ENCODE measurements at places on chromosomes 12 and 14. TPM values are rescaled to one million over a fixed set of nuclear protein-coding genes. Genes with fewer than 3 reads are reported as not detected.

- DNase-seq = no peak
These were observed 4.2 kb downstream of the NPC2 start for GRCh38 chr14:74488786-74489397.

DNA sequence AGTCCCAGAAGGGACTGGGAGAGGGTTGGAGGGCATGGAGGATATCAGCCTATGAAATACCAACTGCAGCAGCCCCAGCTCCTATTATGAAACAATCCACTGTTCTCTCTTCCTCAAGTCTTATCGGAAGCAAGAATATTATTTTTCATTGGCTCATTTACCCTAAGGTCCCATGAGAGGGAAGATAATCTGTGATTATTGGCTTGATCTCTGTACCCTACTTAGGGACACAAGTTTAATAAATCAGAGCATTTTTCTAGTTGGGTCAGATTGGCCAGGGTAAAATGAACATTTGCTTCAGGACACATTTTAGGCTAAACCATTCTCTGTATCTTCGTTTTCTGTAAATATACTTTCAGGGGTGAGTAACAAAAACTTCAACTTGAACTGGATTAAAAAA is 43.1 kb upstream of the GNG2 start:
- DNase-seq = no peak

- no peak for DNase-seq
These were observed 49.1 kb upstream of the RNU6-8 start for GRCh38 chr14:32252030-32252670.

GRCh38 chr12:47763481-47764346 is 5.0 kb upstream of the RAPGEF3 start:
- no peak for DNase-seq

- no peak for DNase-seq
These were observed 65.2 kb downstream of the ACSS3 start for GRCh38 chr12:81143057-81143456.

GRCh38 chr12:132736913-132737312 is 24.7 kb downstream of the ANKLE2 start:
- no peak for DNase-seq

The GNG2 gene
- total RNA-seq = 3.9 TPM

The ZNF384 gene
- 66.6 TPM for total RNA-seq

DNA sequence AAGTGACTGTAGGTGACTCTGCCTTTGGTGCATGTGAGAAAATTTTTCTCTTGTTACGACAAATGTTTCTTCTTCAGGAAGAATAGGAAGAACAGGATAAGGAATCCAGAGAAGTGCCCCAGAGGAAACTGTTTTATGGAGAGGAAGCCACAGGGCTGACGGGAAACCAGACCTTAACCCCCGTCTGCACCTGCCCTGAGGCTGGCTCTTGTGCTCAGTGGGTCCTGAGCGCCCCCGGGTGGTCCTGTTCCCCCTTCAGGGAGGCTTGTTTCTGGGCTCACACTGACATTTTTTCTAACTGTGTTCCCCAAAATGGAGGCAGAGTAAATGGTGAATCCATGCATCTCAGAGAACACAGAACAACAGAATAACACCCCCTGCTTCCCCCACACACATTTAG is 691.8 kb downstream of the TMEM121 start:
- DNase-seq = no peak

The CSRP2 gene
- total RNA-seq = 53.7 TPM

DNA sequence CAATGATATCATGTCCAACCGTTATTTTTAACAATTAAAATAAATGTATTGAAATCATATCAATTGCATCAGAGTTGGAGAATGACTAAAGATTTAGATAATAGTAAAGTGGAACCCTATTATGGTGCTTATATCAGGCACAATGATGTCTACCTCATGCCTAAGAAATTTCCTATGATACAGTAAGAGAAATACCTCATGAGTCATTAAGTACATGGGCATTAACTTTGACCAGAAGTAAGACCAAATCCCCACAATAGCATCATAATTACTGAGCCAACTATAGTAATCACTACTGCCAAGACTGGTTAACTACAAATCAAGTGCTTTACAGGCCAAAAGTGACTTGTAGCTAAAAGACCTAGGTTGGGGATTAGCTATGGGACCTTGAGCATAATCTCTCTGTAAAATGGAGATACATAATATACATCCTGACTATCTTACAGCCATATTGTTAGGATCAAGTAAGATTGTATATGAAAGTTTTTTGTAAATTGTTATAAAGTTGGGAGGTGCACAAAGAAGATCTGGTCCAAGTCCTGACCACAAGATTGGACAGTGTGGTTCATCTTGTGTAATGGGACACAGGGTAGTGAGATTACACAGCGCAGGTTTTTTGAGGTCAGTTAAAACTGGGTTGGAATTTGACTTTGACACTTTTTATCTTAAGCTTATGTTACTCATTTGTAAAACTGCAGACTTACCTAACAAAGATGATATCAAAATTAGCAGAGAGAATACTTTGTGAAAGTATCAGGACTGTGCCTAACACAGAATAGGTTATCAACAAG is 60.5 kb downstream of the ERGIC2 start:
- DNase-seq = no peak

GRCh38 chr12:50120521-50120920 is 8.5 kb downstream of the COX14 start:
- no peak for DNase-seq

DNA sequence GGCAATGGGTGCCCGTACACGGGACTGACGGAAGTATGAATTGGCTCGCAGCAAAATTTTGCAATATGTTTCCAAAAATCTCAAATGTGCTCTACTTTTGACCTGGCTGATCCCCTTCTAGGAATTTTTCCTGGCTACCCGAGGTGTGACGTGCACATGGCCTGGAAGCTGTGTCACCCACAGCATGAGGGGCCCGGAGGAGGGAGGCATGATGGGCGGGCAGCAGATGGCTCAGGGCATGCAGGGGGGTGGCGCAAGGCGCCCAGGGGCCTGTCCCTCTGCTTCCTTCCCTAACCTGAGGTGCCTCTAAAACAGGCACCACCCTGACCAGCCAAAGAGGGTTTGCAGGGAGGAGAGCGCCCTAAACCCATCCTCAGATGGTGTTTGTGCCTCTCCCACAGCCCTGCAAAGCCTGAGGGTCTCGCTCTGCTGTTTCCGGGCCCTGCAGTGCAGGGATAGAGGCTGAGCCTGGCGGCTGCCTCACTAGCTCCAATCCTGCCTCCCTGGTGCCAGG is 6.7 kb downstream of the GPR132 start:
- no peak for DNase-seq

DNA sequence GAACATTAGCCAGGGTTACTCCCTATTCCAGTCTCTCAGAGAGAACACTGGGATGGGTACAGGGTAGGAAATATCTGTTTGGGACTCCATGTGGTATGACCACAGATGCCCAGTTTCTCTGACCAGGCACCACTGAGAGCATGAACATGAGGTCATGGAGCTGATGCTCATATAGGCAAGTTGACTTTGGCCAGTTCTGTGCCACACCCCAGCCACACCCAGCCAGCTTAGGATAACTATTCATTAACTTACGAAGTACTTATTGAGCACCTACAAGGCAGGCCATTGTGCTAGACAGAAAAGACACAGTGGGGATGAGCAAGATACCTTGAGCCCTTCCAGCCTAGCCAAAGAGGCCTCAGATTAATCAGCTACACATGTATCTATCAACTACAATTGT is 262.5 kb downstream of the DPF3 start:
- peak; percentile 21 for DNase-seq

The CD163 gene
- not detected for total RNA-seq

GRCh38 chr12:62332598-62332997 is 72.4 kb downstream of the USP15 start:
- DNase-seq = no peak

DNA sequence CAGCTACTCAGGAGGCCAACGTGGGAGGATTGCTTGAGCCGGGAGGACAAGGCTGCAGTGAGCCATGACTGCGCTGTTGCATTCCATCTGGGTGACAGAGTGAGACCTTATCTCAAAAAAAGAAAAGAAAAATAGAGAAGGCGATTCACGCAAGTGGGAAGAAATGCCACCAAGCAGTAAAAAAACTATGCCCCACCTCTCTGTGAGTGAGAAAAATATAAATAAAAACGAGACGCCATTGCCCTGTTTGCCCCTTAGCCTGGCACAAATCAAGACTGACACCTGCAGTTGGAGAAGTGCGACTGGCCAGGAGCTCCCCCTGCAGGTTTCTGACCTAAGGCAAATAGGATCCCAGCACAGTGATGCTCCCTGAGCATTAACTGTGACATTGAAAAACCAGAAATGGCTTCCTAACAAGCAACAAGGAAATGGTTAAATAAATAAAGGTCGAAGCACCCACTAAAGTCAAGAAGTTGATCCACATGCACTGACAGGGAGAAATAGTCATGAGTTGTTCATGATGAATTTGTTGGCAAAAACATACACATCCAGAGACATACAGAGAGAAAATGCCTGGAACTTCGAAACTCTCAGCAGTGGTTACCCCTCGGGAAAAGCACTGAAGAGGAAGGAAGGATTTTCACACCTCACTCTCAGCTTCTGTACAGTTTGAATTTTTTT is 21.1 kb downstream of the GSC start:
- DNase-seq = no peak

The PRIMA1 gene
- not detected for total RNA-seq

DNA sequence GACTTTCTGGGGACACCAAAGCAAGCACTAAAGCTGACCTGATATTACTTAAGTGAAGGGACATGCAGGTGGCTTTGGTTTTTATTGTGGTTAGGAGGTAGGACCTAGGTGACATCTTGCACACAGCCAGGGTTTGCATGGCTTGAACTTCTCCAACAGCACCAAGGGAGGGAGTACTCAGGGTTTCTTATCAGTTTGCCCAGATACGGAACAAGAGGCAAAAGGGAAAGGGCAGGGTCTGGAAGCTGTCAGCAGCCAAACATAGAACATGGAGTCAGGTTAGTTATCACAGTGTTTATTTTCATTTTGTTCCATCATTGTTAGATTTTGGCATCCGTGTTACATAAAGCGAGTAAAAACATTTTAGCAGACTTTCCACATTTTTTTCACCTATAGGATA is 186.3 kb upstream of the CLEC14A start:
- DNase-seq = no peak

DNA sequence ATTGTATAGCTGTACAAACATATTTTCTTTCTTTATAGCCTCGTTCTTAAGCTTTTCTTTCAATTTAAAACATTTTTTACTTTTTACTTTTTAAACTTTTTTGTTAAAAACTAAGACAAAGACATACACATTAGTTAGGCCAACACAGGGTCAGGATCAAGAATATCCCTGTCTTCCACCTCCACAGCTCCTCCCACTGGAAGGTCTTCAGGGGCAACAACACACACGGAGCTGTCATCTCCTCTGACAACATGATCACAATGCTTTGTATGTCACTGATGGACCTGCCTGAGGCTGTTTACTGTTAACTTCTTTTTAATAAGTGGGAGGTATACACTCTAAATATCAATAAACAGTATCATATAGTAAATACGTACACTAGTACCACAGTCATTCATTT is 191.3 kb downstream of the SYT10 start:
- no peak for DNase-seq

The PAX9 gene
- 3.9 TPM for total RNA-seq

GRCh38 chr12:45654002-45654665 is 75.4 kb upstream of the ARID2 start:
- no peak for DNase-seq

The OR6C65 gene
- total RNA-seq = not detected

- DNase-seq = no peak
These were observed 69.7 kb downstream of the PKP2 start for GRCh38 chr12:32826807-32827412.

The PRR4 gene
- 4.4 TPM for total RNA-seq

DNA sequence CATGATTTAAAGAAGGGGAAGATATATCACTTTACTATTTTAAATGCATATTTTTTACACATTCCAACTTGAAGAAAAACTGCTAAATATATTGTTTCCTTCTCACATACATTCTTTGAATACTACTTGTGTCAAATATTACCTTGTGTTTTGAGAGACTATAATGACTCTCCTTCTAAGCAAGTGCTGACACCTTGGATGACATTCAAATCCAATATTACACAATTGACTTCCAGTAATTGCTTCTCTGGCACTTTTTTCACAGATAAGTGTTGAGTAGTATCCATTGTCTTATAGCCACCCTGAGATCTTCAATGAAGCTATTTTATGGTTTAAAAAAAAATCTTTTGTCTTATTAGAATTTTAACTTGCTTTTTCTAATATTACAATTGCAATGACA is 61.2 kb upstream of the ST8SIA1 start:
- no peak for DNase-seq

- no peak for DNase-seq
These were observed 35.7 kb downstream of the WBP11 start for GRCh38 chr12:14767617-14768016.

DNA sequence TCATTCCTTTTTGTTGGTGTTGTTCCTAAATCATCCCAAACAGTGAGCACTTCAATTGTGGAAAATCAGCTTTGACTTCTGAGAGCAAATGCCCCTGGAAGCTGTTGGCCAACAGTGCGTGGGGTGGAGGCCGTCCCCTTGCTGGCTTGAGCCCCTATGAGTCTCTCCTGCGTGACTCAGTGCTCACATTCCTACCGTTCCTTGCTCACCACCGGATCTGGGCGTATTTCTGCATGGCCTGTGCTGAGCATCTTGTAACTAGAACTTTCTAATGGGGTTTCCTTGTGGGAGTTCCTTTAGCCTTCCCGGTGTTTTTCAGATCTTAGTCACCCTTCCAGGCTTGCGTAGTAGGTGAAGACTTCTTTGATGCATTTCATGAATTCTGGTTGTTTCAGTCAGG is 14.7 kb downstream of the SERPINA1 start:
- no peak for DNase-seq

DNA sequence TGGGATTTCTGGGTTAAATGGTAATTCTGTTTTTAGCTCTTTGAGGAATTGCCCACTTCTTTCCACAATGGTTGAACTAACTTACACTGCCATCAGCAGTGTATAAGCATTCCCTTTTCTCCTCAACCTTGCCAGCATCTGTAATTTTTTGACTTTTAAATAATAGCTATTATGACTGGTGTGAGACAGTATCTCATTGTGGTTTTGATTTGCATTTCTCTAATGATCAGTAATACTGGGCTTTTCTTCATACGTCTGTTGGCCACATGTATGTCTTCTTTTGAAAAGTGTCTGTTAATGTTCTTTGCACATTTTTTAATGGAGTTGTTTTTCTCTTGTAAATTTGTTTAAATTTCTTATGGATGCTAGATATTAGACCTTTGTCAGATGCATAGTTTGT is 323.7 kb downstream of the CCDC91 start:
- no peak for DNase-seq

DNA sequence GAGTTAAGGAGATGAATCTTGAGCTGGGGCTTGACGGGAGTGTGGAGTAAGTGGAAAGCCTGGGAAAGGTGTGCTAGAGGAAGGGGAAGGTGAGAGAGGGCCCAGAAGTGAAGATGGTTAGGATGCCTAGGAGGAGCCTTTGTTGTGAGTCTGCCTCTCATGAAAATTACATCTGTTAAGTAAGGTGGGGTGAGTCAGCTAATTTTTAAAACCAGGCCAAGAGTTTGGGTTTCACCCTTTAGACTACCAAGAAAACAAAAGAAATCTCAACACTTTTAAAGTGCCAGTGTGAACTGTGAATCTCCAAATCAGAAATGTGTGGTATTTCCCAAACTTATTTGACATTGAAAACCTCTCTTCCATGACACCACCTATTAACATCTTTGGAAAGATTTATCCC is 185.2 kb downstream of the CRADD start:
- DNase-seq = no peak

- DNase-seq = no peak
These were observed 14.2 kb downstream of the ZFC3H1 start for GRCh38 chr12:71649401-71649800.

The FOXG1 gene
- not detected for total RNA-seq

GRCh38 chr12:13060581-13060980 is 16.4 kb downstream of the FAM234B start:
- no peak for DNase-seq

- no peak for DNase-seq
These were observed 2.5 kb downstream of the RASSF3 start for GRCh38 chr12:64612843-64613242.

Data from osteocyte (in vitro differentiated cells).